ENCODE measurements at places on chromosomes 1 and 21.

- DNase-seq: no peak
Measured at GRCh38 chr1:7223334-7224080, 438.3 kb downstream of the CAMTA1 start.

GRCh38 chr1:177305040-177306018 lies 134.6 kb downstream of the BRINP2 start:
- peak; percentile 65 for DNase-seq

DNA sequence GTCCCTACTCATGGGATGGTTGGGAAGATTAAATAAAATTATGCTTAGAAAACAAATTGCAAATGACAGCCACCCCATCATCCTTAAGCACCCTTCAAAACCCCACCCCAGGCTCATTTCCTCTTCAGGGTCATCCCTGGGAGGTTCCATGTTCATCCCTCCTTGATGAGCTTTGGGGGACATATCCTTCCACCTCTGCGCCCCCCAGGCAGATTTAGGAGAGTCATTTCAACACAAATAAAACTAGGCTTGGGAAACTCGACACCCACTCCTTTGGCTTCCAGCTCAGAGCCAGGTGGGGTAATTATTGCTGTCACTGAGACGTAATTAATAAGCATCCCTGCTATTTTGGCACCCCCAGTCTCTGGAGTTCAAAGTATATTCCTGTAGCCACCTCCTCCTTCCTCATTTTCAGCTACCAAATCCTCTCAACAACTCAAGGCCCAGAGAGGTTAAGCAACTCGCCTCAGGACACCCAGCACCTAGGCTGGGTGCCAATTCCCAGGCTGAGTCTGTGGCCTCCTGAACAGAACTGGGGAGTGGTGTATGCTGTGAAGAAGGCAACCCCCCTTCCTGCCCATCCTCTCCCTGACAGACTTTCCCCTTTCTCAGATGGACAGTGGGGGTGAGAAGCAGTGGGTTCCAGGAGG lies 595 bp downstream of the CRYBG2 start:
- no peak for DNase-seq

GRCh38 chr21:35220301-35220700 lies 171.2 kb upstream of the RUNX1 start:
- DNase-seq: no peak

DNA sequence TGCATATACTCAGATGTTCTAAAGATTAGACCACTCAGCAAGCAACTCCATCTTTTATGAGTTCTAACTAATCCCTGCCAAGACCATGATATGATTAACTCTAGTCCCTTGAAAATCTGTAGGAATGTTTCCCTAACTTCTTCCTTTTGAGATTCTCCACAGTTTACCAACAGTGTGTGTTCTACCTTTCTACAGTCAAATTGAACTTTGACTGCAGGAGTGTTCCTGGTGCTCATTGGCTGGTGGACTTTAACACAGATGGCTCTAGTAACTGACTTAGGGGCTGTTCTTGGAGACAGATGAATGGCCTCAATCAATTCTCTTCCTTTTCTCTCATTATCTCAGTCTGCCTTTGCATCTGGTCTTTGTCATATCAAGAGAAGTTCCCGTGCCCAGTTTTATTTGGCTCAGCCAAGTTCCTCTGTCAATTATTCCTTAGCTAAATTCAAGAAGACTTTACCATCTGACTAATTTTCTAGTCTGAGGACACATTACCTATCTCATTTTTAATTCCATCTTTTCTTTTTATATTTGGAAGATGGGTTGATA lies 643.9 kb upstream of the CAMK1G start:
- DNase-seq: no peak

DNA sequence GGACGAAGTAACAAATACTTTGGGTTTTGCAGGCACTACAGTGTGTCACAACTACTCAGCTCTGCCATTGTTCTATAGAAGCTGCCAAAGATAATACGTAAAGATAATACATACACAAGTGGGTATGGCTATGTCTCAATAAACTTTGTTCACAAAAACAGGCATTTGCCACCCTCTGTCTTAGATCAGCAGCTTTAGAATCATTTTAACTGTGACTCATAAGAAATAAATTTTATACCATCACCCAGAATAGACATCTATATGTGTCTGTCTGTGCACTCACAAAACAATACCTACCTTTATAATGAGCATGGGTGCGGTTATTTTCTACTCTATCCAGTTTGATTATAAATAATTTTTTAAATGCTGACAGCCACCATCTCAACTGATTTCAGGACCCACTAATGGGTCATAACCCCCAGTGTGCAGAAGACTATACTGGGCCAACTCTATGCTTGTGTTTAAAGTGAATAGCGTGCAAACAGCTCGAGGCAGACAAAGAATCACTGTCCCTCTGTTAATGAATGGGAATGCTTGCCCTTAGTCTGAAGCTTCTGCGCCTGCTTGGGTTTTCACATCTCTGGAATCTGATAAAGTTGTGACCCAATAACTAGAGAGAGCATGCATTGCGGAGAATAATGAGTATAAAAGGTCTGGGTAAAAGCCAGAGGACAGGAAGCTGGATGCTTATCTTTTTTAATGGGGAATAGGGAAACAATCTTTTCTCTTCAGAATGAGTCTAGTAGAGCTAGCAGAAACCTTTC lies 216.2 kb downstream of the PLPP3 start:
- peak; percentile 94 for DNase-seq

GRCh38 chr1:60903591-60903990 lies 178.8 kb upstream of the NFIA start:
- peak; percentile 45 for DNase-seq

DNA sequence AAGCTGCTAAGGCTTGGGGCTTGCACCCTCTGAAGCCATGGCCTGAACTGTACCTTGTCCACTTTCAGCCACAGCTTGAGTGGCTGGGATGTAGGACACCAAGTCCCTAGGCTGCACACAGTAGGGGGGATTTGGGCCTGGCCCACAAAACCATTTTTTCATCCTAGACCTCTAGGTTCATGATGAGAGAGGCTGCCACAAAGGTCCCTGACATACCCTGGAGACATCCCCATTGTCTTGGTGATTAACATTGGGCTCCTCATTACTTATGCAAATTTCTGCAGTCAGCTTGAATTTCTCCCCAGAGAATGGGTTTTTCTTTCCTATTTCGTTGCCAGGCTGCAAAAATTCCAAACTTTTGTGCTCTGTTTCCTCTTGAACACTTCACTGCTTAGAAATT lies 26.3 kb upstream of the CHODL start:
- no peak for DNase-seq
